ENCODE measurements at places on chromosomes 11 and 22. TPM values are rescaled to one million over a fixed set of nuclear protein-coding genes. Genes with fewer than 3 reads are reported as not detected.

MS4A18 gene
- total RNA-seq: not detected

ZBTB16 gene
- under 0.01 TPM for total RNA-seq

EMID1 gene
- total RNA-seq: not detected

POU2AF2 gene
- not detected for total RNA-seq

RFPL3 gene
- total RNA-seq: not detected

ISX gene
- not detected for total RNA-seq

AIP gene
- 89.2 TPM for total RNA-seq

MYOD1 gene
- total RNA-seq: not detected

C22orf31 gene
- not detected for total RNA-seq

FOSL1 gene
- 9.8 TPM for total RNA-seq

KRTAP5-7 gene
- total RNA-seq: not detected

APOA5 gene
- total RNA-seq: not detected

SCUBE1 gene
- not detected for total RNA-seq

SLC22A6 gene
- not detected for total RNA-seq

C11orf52 gene
- total RNA-seq: 0.23 TPM

ANO1 gene
- 3.8 TPM for total RNA-seq

OR52E8 gene
- total RNA-seq: not detected

CABP7 gene
- not detected for total RNA-seq

PLET1 gene
- total RNA-seq: not detected

NLRP14 gene
- total RNA-seq: 0.07 TPM

SUSD2 gene
- total RNA-seq: 46.2 TPM

PKNOX2 gene
- total RNA-seq: 10.4 TPM

ADAMTS8 gene
- total RNA-seq: 0.07 TPM

MUC6 gene
- total RNA-seq: not detected

OR5L1 gene
- total RNA-seq: not detected

KCNJ1 gene
- total RNA-seq: not detected

MAFF gene
- 42.3 TPM for total RNA-seq

CD81 gene
- 818 TPM for total RNA-seq

ATG16L2 gene
- total RNA-seq: 10.9 TPM

FERMT3 gene
- total RNA-seq: 4.1 TPM

P2RX3 gene
- total RNA-seq: not detected

OR8D4 gene
- total RNA-seq: not detected

SCO2 gene
- 1.2 TPM for total RNA-seq

TECTA gene
- total RNA-seq: 0.43 TPM

CABP4 gene
- not detected for total RNA-seq

SHISA8 gene
- not detected for total RNA-seq

MS4A4A gene
- not detected for total RNA-seq

TEX12 gene
- 0.20 TPM for total RNA-seq

GRAP2 gene
- total RNA-seq: not detected

TRIM21 gene
- 14.5 TPM for total RNA-seq

BEST1 gene
- 3.1 TPM for total RNA-seq

LRRN4CL gene
- total RNA-seq: 4.9 TPM

PGAP2 gene
- total RNA-seq: 12.9 TPM

TRIM51 gene
- not detected for total RNA-seq

TNNI2 gene
- total RNA-seq: not detected

GGTLC3 gene
- not detected for total RNA-seq
